H9 (cell line): ENCODE measurements at places on chromosomes 6 and 20. TPM values are rescaled to one million over a fixed set of nuclear protein-coding genes. Genes with fewer than 3 reads are reported as not detected.

- no peaks in the 10 kb centered on the region; the same call in 1 of the 2 replicates for H3K36me3 ChIP-seq
- H3K27ac ChIP-seq = no peak overlapping the region
- no peak overlapping the region for H3K4me3 ChIP-seq
Observed at GRCh38 chr20:19407736-19408135, 195.3 kb downstream of the SLC24A3 start.

GRCh38 chr6:6635291-6635690 lies 46.8 kb downstream of the LY86 start:
- H3K4me1 ChIP-seq = peaks cover 14% of the 10 kb centered on the region; the same call in 1 of the 2 replicates
- DNase-seq = no peak
- no peak overlapping the region for H3K4me3 ChIP-seq
- H3K27ac ChIP-seq = no peak overlapping the region

DNA sequence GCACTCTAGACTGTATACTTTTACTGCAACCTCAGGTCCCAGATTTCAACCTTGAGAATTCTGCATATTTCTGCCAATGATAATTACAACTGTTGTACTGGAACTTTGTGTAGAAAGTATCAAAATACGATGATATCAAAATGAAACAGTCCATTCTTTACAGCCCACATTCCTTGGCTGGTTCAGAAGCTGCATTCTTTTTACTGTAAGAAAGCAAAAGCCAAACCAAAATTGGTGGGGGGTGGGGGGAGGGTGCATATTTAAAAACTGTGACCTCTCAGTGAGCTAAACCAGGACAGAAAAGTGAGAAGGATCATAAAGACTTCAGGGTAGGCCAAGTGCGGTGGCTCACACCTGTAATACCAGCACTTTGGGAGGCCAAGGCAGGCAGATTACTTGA lies 41.8 kb upstream of the UBR2 start:
- peaks cover 4% of the 10 kb centered on the region; the same call in 1 of the 2 replicates for H3K36me3 ChIP-seq
- H3K4me1 ChIP-seq = no peaks in the 10 kb centered on the region
- no peak overlapping the region for H3K4me3 ChIP-seq
- no peak for DNase-seq

DNA sequence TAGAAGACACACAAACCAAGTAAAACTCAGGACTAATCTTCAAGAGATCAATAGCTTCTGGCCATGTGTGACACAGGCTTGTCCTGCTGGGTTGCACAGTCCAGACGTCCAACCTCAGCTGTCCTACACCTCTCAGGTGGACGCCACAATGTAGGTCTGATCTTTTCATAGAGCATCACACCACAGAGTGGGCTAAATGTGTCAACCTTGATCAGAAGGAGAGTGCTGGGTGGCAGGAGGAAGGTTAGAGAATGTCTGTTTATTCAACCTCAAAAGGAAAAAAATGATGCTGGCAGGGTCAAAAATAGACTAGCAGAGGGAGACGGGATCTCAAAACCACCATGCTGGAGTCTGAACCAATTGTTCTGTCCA lies 41.7 kb downstream of the GFOD1 start:
- no peak overlapping the region for H3K27ac ChIP-seq
- H3K27me3 ChIP-seq = no peaks in the 10 kb centered on the region
- H3K36me3 ChIP-seq = peaks cover 7% of the 10 kb centered on the region

CASS4 gene
- not detected in 2 replicates for total RNA-seq

DNA sequence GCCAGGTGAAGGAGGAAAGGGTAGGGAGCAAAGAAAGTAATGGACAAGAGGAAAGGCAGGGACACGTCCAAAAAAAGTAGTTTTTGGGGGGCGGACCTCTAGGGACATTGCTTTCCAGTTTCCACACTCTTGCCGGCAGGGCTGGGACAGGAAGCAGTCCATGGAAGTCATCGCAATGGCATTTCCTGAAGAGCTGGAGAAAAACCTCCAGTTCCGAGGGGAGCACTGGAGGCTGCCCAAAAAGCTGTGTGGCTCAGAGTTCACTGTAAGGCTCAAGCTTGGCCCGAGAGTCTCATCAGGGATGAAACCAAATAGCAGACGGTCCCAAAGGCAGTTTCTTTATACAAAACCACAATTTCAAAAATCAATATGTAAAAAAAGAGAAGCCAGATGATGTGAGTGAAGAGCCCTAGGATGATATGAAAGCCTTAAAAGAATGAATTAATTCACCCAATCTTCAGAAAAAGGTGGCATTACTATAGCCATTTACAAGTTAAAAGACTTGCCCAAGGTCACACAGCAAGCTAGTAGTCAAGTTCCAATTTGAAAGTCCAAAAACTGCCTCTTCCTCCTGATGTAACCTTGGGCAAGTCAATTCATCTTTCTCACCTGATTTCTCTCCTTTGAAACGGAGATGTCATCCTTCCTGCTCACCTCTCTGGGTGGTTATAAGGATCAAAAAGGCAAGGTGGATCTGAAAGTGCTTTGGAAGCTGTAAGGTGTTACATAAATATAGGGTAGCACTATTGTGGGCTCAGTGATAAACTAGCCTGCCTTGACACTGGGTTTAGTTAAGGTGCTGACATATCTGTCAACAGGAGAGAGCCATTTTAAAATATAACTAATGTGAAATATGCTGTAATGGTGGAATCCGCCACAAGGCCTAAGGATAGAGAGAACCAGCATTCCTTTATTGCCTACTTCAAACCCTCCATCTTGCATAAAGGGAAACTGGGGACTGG lies 9.1 kb downstream of the BCL2L1 start:
- DNase-seq = peak; percentile 56
- peaks cover 15% of the 10 kb centered on the region for H3K4me1 ChIP-seq
- peak overlapping the region; percentile 64; the same call in 1 of the 3 replicates for H3K4me3 ChIP-seq
- H3K27ac ChIP-seq = peak overlapping the region; percentile 81
- no peaks in the 10 kb centered on the region for H3K27me3 ChIP-seq

ZSWIM1 gene
- total RNA-seq = 12.0 and 13.0 TPM in 2 replicates

IP6K3 gene
- 0.29 and 0.46 TPM in 2 replicates for total RNA-seq

GRCh38 chr6:52632011-52632410 lies 38.9 kb upstream of the TMEM14A start:
- no peaks in the 10 kb centered on the region for H3K36me3 ChIP-seq
- no peaks in the 10 kb centered on the region for H3K27me3 ChIP-seq
- DNase-seq = no peak
- H3K27ac ChIP-seq = no peak overlapping the region

DNA sequence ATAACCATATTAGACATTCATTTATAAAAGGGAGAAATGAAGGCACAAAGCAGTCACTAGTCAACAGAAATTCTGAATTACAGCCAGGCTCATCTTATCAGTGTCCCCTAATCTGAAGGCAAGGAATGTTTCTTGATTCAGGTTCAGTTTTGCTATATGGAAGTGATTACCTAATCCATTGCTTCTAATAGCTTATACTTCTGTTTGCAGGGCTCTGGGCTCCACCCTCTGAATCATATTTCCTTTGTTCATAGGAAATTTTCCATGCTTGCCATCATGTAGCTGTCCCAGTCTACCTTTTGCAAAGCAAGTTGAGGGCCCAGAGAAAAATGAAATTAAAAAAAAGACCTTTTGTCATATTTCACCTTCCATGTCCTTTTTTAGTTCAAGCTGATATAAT lies 96.0 kb downstream of the LCA5 start:
- no peaks in the 10 kb centered on the region for H3K27me3 ChIP-seq
- H3K36me3 ChIP-seq = peaks cover 30% of the 10 kb centered on the region
- H3K4me3 ChIP-seq = no peak overlapping the region
- DNase-seq = no peak
- H3K27ac ChIP-seq = no peak overlapping the region
- no peaks in the 10 kb centered on the region for H3K4me1 ChIP-seq

- DNase-seq = no peak
- H3K36me3 ChIP-seq = no peaks in the 10 kb centered on the region
- H3K27ac ChIP-seq = no peak overlapping the region
- H3K4me3 ChIP-seq = no peak overlapping the region
Observed at GRCh38 chr6:25290306-25291060, 11.3 kb downstream of the CARMIL1 start.

DNA sequence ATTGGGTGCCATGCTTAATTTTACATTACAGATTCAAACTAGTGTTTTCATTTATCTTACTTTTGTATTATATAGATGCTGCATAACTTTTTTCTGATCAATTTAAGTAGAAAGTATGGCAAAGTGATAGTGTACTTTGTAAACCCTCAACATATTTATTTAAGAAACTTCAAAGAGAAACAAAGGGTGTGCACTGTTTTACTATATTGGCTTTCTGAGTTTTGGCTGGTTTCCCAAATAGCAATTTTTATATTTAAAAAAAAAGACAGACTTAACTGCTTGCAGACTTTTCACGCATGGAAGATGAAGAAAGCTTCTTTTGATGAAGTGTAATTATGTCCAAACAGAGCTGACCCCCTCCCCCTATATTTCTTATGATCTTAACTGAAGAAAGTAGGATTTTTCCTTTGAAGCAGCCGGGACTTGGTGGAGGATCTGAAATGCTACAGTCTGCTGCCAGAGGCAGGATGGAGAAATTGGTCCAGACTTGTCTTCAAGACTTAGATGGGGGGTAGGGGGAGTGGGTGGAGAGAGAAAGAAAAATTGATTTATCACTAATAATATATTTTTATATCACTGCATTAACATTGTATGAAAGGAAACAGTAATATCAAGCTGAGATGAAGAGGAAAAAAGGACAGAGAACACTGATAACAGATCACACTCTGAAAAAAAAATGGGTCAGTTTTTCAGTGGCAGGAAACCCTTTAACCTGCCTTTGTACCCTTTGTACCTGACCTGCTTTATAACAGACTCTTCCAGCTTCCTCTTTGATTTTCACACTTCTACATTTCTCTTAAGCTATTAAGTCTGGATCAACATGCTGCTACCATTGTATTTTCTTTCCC lies 56.0 kb upstream of the SUPT3H start:
- no peaks in the 10 kb centered on the region for H3K36me3 ChIP-seq
- no peak for DNase-seq
- H3K27ac ChIP-seq = no peak overlapping the region

GSTA2 gene
- total RNA-seq = not detected in 2 replicates

FOXQ1 gene
- 0.15 TPM in 1 of 2 replicates, not detected in the other for total RNA-seq

DNA sequence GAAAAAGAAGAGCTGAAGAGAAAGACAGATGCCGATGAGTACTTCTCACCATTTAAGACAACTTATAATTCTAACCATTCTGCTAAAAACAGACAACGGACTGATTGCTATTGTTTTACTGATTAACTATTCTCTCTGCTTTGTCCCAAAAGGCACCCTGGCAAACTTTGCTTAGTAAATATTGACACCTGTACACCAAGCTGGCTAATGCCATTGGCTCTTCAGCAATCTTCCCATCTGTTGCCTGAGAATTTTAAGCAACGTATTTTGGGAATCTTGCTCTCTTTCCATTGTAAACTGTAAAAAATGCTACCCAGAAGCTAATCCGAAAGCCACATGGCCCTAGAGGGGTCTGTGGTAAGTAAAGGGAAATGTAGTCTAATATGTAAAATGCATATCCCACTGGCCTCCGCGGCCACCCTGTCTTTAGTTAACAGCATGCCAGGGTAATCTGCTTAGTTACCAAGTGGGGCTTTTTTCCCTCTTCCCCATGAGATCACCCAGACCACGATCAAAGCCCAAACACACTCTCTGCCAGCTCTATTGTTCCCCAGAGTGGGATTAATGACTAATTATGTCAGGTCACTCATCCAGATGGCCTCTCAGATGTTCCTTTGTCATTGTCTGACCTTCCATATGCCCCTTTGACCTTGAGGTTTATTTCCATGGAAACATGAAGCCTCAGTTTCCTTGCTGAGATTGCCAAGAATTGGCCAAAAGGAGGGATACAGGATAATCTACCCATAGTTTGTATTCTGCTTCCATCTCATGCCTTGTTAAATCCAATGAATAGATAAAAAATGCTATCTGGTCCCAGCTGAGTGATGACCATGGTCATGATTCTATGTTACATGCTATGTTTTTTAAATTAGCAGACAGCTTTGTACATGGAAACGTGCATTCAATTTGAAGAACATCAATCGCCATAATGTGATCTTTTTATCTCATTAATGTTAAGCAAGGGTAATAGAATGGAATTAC lies 216.4 kb upstream of the MCHR2 start:
- peaks cover 3% of the 10 kb centered on the region; the same call in 1 of the 2 replicates for H3K4me1 ChIP-seq
- no peak overlapping the region for H3K4me3 ChIP-seq
- DNase-seq = no peak
- no peaks in the 10 kb centered on the region for H3K36me3 ChIP-seq
- H3K27ac ChIP-seq = no peak overlapping the region

- H3K4me3 ChIP-seq = no peak overlapping the region
- H3K4me1 ChIP-seq = no peaks in the 10 kb centered on the region
- no peak overlapping the region for H3K27ac ChIP-seq
- DNase-seq = no peak
- no peaks in the 10 kb centered on the region for H3K27me3 ChIP-seq
Observed at GRCh38 chr6:73606428-73606827, 47.4 kb downstream of the SLC17A5 start.
